Adipocyte (in vitro differentiated cells): ENCODE measurements at places on chromosomes 7 and 10.

- DNase-seq, result no peak
These were observed 263.6 kb downstream of the SKIDA1 start for GRCh38 chr10:21261842-21262294.

DNA sequence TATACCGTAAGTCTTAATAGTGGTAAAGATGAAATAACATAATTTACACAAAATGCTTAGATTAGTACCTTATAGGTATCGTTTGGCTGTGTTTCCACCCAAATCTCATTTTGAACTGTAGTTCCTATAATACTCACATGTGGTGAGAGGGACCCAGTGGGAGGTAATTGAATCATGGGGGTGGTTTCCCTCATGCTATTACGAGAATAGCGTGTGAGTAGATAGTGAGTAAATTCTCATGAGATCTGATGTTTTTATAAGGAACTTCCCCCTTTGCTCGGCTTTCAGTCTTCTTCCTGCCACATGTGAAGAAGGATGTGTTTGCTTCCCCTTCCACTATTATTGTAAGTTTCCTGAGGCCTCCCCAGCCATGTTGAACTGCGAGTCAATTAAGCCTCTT lies 426.3 kb upstream of the POT1 start:
- DNase-seq, result no peak

- DNase-seq, result no peak
These were observed 69.4 kb downstream of the ZRANB1 start for GRCh38 chr10:125011171-125011925.

DNA sequence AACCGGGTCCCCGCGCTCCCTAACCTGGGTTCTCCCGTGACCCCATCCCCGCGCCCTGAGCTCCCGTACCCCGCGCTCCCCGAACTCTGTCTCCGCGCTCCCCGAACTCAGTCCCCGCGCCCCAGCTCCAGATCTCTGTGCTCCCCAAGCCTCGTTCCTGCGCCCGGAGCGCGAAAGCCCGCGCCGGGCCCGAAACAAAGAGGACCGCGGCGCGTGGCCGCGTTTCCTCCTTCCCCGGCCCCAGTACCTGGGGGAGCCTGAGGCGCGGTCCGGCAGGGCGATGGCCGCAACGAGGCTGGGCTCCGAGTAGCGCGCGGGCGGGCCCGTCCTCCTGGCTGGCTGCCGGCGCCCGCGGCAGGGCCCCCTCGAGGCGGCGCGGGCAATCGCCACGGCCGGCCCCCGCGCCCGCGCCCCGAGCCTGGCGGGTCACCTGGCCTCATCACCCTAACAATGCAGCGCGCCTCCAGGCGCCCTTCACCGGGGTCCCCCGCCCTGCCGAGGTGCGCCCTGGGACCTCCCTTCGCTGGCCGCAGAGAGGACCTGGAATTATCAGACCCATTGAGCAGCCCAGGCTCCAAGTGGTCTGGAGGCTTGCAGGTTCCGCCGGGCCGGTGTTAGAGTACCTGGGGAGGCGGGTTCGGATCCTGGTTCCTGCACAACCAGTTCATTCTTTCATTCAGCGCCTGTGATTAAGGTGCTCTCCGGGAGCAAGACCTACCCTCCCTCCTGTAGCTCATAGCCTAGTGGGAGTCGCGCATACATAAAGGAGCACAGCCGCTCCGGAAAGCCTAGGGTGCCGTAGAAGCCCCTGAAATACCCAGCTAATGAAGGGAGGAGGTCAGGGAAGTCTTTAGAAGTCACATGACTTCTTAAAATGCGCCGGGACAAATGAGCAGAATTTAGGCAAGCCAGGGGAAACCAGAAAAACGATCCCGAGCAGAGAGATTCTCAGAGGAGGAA lies at the start of gene TNS3:
TNS3 (minus strand) TSS at position 308 of the 960 bp plus-strand sequence. CDS start 142,475 bp downstream, outside the sequence.
- DNase-seq, result peak; percentile 83

GRCh38 chr10:44471410-44471809 lies 86.5 kb upstream of the CXCL12 start:
- no peak for DNase-seq

DNA sequence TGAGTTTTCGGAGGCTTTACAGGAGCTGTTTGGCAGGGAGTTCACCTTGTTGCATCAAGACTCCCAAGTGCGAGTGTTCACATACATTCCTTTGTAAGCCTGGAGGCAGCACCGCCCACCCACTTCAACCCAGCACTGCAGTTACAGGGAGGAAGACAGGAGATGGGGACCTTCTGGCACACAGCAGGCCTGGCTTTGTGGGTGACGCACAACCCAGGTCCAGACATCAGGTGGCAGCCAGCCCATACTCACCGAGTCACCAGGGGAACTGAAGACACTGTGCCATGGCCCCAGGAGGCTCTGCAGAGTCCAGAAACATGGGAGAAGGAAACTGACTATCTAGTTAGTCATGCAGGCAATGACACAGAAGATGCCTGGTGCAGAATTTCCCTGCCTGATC lies 305.9 kb upstream of the RNF32 start:
- no peak for DNase-seq

DNA sequence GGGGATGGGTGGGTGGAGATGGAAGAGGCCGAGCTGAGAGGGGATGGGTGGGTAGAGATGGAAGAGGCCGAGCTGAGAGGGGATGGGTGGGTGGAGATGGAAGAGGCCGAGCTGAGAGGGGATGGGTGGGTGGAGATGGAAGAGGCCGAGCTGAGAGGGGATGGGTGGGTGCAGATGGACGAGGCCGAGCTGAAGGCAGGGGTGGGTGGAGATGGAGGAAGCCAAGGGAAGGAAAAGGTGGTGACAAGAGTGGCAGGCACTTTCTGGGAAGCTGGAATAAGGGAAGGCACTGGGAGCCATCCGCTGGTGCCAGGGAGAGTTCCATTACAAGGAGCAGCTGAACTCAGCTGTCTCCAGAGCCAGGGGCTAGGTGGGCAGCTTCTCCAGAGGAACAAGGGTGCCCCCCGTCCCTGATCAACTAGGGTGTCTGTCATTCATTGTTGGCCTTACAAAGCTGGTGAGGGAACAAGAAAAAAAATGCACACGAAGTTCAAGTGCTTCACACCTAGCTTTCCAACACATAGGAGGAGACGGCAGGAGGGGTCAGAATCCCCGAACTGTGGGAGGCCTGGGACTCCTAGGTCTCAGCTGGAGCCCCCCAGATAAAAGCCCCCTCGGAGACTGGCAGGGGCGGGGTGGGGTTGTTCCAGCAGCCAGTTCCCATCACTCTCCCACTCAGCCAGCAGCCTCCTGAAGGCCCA lies 62.4 kb downstream of the PROSER2 start:
- no peak for DNase-seq

DNA sequence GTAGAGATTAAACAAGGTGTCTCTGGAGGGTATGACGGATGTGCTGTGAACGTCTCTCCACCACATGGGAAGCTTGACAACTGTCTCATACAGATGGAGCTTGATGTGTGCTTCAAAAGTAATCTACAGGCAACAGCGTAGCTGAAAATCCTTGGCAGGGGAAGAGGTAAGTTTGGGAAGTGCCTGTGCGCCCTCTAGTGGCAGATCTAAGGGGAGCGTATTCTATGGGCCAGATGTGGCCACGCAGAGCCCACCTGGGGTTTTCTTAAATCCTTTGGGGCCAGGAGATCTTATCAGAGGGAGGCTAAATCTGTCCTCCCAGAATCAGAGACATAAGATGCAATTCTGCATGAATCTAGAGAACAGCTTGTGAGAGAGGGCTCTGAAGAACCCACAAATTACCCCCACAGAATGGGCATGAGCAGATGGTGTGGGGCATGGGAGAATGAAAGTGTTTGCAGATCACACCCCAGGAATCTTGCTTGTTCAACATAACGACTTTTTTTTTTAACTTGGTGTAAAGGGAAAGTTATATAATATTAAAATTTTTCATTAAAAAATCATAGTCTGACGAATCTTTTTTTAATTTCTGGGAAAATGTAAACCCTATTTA lies 91.2 kb upstream of the MPP7 start:
- peak; percentile 83 for DNase-seq

- DNase-seq, result no peak
These were observed 11.5 kb upstream of the STN1 start for GRCh38 chr10:103929381-103929921.

DNA sequence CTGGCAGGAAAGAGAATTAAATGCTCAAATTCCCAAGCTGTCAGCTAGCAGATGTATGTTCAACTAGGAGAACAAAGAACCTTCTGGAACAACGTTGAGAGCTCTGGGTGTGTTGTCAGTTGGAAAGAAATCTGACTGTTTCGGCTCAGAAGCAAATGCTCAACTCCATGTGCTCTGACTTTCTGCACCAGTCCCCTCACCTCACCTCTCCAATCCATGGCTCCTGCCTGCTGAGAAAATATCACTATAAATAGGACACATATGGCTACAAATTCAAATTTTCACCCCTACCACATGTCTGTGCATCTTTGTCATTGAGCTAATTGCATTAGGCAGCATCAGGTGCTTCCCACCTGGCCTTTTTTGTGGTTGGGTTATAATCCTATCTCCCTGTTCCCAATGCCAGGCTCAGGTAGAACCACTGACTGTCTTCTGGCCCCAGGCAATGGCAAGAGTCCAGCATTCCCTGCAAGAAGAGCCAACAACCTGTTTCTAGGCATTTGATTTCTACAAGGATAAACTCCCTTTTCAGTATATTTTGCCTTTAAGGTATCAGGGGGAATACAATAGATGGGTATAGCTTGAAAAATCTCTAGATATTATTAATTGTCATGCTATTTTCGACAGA lies 142.6 kb upstream of the LSM8 start:
- no peak for DNase-seq
